Prostate gland (tissue), 2 donors: ENCODE measurements at places on chromosomes 4 and X.
A peak's percentile ranks its signal among the peaks of the same experiment; 100 is the strongest.

GRCh38 chr4:47567511-47567910 lies 82.4 kb downstream of the ATP10D start:
- DNase-seq: no peak

- DNase-seq: no peak
These were observed 2.0 kb downstream of the SLC25A6 start for GRCh38 chrX:1389993-1390285.

DNA sequence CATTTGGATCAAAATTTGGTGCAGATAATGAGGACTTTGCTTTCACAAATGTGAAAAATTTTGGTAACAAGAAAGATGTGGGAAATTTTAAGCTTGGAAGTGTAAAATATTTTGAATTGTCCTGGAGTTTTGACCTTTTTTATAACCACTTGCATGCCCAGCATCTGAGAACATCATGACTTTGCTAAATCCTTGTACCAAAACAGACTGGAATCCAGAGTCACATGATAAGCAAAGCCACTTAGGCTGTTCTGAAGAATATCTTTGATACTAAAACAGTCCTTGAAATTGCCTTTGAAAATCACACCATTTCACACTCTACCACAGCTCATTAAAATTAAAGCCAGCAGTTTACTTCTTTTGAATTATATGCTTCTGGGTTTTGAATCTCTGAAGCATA lies 2.5 kb upstream of the PPM1K start:
- no peak for DNase-seq

DNA sequence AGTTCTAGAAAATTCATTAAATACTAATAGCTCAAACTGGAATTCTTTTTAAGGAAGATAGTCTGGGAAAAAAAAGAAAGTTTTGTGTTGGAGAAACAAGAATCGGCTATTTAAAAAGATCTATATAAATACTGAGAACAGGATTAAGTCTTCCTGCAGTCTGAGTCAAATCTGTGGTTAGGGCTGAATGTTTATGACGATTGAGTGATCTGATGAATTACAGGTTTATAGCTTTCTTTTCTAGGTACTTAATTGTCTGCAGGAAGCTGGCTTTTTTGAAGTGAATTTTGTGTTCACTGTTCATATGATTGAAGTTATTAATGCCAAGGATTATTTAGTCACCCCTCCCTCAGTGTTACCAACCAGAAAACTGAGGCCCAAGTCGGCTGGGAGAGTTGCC lies 42.2 kb downstream of the TLL1 start:
- no peak for DNase-seq

DNA sequence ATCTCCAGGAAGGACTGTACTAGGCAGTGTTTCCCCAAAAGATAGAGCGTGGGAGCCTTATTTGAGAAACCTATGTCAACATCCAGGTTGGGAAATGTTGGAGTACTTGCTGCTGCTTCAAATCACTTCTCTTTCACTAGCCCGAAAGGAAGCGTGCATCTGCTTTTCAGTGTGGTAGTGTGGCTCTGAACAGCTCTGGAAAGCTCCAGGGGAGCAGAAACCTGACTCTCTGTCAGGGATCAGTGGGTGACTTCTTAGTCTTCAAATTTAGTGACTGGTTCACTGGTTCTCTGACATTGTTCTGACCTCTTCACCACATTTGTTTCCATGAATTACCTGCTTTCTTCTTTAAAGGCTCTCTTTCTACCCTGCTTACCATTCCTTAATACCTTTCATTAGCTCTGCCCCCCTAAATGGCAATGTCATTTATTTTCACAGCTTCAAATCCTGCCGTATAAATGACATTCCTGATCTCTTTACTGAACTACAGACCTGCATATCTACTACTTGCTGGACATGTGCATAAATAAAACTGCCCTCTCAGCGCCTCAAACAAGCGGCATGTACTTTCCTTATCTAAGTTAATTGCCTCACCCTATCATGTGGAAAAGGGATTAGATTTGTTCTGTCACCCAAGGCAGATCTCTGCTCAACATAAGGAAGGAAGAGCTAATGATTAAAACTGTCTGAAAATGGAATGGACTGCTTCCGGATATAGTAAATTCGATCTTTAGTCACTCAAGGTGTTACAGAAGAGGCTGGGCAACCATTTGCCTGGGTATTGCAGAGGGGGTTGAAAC lies 37.0 kb downstream of the DLG3 start:
- DNase-seq: no peak

DNA sequence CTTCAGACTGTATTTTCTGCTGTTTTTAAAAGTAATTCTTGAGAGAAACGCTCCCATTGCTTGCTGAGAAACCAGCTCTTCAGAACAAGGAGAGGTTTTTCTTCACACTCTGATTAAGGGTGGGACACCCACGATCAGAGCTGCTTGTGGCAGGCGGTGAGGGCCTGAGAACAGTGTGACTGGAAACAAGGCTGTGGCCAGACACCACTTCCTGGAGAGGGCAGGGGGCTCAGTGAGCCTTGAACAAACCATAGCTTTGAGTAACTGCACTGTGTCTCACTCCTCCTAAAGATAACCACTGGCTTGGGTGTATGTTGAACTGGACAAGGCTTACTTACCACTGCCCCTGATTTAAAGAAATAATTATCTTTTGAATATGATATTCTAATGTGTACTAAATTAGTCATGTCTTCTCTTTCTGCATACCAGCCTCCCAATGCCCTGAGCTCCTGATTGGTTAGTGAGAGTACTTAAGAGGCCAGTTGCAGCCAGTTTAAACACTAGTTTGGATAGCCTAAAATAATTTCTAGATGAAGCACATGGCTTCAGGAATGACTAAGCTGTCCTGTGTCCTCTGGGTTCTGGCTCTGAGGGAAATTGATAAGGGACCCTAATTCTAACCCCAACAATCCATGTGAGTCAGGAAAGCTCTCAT lies 3.7 kb upstream of the GPR82 start:
- DNase-seq: no peak

DNA sequence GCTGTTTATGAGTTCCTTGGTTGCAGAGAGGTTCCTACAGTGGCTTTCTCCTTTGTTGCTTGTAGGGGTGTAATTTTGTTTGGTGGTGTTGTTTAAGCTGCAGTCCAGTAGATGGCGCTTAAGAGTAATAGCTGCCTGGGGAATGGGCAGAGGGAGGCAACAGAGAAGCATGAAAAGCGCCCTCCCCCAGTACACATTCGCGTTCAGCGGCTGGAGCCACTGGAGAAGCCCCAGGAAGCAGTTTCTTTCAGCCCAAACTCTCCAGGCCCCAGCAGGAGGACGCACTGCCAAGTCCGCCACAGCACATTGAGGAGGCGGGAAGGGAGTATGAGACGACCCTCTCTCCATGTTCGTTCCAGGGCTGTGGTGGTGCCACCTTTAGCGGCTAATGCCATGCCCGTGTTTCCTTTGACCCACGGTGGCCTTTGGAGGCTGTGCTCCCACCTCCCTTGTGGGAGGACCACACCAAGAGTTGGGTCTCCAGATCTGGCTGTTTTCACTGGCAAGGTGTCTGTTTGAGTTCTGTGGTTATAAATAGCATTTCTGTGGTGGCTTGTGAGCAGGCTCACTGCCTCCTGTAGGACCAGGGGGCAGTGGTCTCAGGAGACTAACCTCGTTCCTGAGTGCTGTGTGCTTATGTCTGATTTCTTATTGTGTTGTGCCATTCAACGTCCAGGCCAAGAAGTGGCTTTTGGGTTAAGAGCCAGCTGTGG lies 252.3 kb downstream of the ARHGAP10 start:
- no peak for DNase-seq

- DNase-seq: no peak
These were observed 278.3 kb downstream of the SPRY1 start for GRCh38 chr4:123674762-123675465.

DNA sequence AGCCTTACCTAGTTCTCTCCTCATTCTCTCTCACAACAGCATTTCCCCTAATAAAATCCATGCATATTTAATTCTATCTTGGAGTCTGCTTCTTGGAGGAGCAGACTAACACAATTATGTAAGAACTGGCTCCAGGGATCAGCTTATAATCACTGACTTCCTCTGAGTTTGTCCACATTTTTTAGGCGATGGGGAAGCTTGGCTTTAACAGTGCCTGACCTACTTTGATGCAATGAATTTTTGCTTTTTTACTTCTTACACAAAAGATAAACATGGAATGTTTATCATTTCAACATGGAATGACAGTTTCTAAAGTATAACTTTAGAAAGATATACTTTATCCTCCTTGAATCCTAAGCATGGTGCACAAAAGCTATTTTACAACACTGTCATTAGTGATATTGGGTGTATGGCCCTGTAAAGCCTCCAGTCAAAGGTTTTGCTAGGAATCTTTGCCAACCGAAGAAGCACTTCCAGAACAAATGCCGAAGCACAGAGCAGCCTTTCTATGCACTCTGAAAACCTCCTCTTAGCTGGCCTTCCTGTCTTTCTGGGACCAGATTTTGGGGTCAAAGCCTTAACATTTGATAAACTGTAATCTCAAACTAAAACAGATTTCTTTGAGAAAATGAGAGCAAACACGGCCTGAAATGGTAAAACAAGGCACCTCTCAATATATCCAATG lies 736 bp downstream of the BDH2 start:
- DNase-seq: no peak

DNA sequence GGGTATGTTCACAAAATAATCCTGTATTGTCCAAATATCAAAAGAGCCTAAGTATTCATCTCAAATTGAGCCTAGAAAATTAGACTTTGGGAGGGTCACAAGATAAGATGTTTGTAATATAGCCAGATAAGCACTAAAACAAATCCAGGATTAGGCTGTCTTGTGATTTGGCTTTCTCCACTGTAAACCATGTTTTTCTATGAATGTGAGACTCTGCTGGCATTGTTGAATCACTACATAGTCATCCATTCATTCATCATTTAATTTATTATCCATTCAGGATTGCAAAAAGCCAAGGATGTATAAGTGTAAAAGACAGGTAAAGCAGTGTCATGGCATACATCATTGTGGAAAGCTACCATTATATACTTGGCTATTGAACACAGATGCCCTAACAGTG lies 148.0 kb downstream of the GRID2 start:
- no peak for DNase-seq

DNA sequence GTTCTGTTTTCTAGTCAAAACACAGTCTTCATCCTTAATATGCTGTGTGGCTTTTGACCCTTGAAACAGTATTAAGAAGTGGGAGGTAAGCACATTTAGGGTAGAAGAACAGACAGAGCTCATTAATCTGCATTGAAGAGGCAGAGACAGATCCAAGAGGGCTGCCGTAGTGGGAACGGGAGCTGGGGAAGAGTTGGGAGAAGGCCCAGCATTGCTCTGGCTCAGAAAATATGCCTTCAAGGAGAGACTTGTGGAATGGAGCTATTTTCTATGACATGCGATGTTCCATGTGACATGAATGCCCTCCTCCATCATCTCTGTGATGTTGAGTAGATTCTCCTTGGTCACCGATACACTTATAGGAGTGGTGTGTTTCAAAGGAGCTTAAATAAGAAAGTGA lies 273.3 kb upstream of the BOD1L1 start:
- DNase-seq: no peak

GRCh38 chr4:109589119-109589518 lies 29.1 kb downstream of the MCUB start:
- no peak for DNase-seq

DNA sequence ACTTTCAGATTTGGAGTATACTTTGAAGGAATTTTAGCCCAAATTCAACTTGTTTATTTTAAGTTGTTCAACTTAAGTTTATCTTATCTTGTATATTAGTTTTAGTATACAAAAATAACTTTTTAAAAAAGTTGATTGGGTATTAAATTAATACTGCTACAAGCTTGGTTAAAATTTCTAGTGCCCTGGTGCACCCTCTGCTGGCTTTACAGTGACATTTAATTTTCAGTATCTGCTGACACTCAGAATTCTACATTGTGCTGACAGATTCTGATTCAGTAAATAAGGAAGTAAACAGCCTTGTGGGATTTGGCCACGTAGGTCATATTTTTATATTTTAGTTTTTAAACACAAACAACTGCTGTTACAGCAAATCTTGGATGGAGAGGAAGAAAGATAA lies 2.9 kb downstream of the EDA start:
- peak; percentile 4 for DNase-seq

DNA sequence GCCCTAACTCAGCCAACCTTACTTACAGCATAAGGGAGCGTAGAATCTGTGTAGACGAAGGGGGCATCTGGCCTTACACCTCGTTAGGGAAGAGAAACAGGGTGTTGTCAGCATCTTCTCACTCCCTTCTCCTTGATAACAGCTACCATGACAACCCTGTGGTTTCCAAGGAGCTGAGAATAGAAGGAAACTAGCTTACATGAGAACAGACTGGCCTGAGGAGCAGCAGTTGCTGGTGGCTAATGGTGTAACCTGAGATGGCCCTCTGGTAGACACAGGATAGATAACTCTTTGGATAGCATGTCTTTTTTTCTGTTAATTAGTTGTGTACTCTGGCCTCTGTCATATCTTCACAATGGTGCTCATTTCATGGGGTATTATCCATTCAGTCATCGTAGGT lies 14.6 kb downstream of the PLP1 start:
- no peak for DNase-seq
